ENCODE measurements at places on chromosomes 5 and 9.

- DNase-seq: no peak
Measured at GRCh38 chr5:153713943-153714342, 223.5 kb downstream of the GRIA1 start.

GRCh38 chr9:21744841-21745240 lies 57.6 kb upstream of the MTAP start:
- no peak for DNase-seq

DNA sequence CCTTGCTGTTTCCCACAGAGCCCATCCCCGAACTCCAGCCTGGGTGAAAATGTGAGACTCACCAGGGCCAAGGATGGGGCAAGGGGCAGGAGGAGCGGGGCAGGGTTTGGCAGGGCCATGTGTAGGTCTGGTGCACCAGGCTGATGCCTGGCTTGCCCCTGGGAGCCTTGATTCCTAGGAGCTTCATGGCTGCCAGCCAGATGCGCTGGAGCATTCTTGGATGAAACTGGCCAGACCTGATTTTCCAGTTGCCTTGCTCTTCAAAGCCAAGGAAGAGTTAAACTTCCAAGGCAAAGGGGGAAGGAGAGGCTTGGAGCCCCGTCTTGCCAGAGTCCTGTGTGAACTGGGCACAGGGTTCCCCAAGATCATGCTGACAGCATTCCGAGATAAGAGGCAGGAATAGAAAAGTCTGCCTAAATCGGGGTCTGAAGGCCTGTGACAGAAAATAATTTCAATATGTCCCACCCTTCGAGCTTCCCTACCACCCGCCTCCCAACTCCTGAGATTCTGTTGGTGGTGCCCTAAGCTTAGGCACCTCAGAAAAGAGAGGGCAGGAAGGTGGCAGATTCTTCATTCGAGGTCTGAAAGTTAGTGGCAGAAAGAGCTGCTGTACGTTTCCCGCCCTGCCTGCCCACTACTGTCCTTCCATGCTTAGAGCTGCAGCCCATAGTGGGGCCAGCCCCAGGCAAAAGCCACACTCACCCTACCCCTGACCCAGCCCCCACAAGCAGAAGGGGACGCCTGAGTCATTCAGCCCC lies 20.4 kb downstream of the FAT2 start:
- no peak for DNase-seq

DNA sequence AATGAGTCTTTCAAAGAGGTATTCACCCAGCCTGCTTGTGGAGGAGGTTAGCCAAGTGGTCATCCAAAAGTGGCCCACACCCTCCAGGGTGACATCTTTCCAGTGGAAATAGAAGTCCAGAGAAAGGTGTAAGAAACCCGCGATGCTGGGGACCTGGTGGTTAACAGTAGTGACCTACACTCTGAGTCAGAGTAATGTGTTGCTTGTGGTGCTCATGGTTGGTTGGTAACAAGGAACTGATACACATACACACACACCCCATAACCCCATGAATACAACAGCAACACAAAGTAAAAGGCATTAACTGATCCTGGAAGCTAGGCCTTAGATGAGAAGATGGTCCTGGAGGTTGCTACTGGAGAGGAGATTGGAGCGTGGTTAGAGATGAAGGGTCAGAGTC lies 26.9 kb downstream of the MRPS30 start:
- DNase-seq: no peak

- DNase-seq: no peak
Measured at GRCh38 chr9:69097923-69098593, 62.5 kb downstream of the FXN start.

DNA sequence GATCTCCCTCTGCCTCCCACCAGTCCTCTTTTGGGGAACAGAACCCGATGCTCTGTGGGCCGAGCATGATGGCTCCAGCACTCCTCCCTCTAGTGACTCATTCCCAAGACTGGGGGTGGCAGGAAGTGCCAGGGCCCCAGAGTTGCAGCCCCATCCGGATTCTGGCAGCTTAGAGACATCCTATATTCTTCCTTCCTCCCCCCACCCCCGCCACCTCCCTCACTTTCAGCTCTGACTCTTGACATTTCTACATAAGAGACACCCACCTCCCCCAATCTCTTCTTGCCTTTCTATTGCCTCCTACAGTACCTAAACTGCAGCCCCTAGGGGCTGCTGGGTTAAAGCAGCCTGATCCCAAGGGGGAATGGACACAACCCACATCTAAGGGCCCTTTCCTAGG lies 47.1 kb upstream of the MATR3 start:
- no peak for DNase-seq

DNA sequence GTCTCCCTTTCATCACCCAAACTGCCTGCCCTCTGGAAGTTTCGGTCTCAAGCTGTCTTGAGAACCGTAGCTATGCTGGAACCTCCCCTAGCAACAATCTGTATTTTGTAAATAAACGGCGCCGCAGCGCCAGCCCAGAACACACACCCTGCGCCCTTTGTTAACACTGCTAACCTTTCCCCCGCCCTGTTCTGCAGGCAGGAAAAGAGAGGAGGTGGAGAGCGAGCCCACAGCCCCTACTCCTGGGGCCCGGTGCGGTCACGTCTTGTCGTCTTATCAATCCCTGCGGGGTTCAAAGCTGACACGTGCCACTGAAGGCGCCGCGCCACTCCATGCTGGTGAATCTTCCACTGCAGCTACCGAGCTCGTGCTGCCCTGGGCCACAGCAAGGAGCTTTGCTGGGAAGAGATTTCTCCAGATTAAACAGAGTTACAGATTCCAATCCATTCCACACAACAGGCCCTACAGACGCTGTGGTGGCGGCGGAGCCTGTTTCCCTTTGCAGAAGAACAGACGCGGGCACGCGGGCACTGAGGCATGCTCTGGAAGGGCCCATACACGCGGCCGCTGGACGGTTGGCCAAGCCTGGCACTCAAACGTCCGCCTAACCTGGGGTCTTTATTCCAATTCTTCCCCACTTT lies 25.3 kb downstream of the ZDHHC11B start:
- DNase-seq: no peak

DNA sequence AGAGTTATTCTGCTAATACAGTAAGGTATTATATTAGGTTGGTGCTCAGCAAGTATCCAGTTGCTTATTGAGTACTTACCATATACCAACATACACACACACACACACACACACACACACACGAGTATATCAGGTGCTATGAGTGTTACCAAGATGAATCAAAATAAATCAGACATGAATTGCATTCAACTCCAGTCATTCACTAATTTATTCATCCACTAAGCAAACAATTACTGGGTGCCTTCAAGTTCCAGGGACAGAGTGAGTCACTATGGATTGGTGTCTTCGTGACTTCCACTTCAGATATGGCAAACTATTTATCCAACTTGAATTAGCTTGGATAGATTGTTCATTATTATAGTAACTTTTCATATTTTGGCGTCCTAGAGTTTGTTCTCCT lies 140.7 kb upstream of the SLC44A1 start:
- DNase-seq: no peak

GRCh38 chr9:128070874-128071273 lies 2.8 kb downstream of the SLC25A25 start:
- DNase-seq: no peak

DNA sequence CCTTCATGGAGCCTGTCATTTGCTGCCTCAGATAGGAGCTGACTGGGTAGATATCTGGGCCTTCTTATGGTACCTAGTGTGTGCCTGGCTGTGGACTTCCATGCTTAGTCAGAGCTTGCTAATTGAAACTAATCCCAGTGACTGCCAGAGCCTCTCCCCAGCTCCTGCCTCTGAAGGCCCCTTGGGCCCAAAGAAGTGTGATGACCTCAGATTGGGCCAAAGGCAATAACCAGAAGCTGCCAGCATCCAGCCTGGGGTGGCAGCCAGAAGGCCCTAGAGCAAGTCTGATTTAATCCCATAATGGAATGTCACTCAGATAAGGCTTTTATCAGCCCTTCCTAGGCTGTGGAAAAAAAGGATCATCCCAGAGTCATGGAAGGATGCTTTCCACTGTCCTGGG lies 17.1 kb upstream of the CDC23 start:
- peak; percentile 84 for DNase-seq

DNA sequence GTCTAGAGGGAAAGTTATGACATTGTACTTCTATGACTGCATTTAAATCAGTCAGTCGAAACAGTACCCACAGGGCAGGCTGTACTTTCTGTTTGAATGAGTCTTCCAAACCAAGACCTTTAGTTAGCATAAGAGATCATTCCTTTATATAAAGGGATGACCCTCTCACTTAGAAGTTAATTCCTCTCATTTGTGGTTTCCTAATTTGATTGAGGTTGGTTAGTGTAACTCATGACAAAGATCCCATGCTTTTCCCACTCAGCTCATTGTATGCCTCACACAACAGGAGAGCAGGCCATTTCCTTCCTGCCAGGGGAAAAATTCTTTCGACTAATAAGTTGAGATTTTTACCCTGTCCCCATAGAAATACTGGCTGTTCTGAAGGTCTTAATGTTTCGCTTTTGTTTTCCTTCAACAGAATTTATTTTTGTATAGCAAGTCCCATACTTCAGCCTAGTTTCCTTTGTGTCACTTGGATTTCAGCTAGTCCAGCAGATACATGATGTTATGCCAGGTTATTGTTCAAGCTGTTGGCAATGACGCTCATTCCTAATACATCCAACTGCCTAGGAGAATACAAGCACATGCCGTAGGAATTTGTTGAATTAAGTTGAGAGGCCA lies 500.7 kb downstream of the SPATA31D1 start:
- DNase-seq: no peak

- DNase-seq: no peak
Measured at GRCh38 chr5:30900367-30900766, 293.1 kb upstream of the CDH6 start.

GRCh38 chr9:16207161-16207560 lies 654.3 kb downstream of the CCDC171 start:
- DNase-seq: no peak

DNA sequence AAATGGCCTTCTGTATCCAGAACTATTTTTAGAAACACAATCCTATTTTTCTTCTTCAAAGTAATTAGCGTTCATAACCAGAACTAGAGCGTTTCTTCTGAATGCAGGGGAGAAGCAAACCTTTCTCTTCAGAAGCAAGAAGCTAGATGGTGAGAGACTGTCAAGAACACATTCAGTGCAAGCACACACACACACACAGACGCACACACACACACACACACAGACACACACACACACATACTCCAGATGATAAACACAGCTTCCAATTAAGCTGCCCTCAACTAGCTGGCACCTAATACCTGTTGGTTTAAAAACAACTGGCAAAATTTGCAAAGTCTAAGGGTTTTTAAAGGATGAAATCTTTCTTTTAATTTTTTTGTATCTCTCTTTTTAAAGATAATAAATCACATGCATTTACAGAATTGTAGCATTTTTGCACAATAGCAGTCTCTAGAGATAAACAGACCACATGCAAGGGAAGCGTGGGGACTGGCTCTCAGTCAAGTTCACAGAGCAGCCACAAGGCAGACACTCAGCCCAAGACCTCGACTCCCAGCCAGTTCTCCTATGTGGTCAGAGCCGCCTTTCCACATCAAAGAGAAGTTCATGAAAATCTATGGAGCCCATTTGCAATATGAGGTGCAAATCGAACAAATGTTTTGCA lies 138.5 kb downstream of the TTLL11 start:
- peak; percentile 82 for DNase-seq

- peak; percentile 54 for DNase-seq
Measured at GRCh38 chr9:80649001-80649420, 1040.3 kb downstream of the TLE1 start.

GRCh38 chr5:151238303-151238741 lies 14.4 kb upstream of the CCDC69 start:
- DNase-seq: no peak

GRCh38 chr9:4090491-4090890 lies 209.4 kb downstream of the GLIS3 start:
- no peak for DNase-seq

GRCh38 chr5:73913971-73914370 lies 288.0 kb downstream of the ARHGEF28 start:
- no peak for DNase-seq

DNA sequence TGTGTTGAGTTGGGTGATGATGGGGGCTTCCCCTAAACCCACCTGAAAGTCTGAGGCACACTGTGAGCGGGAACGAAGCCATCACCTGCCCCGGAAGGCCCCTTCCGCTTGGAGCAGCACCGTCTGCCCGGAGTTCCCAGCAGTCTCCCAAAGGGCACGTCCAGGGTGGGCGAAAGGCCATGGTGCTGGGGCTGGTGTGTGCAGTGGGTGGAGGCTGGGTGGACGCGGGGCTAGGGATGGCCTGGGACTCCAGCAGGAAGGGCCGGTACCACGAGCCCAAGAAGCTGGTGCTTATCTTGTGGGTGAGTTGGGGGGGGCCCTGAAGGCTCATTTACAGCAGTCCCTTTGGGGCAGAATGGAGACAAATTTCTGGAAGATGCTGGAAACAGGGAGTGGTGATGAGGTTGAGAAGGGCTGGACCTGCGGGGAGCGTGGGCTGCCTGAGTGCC lies 4.6 kb downstream of the FLT4 start:
- no peak for DNase-seq

DNA sequence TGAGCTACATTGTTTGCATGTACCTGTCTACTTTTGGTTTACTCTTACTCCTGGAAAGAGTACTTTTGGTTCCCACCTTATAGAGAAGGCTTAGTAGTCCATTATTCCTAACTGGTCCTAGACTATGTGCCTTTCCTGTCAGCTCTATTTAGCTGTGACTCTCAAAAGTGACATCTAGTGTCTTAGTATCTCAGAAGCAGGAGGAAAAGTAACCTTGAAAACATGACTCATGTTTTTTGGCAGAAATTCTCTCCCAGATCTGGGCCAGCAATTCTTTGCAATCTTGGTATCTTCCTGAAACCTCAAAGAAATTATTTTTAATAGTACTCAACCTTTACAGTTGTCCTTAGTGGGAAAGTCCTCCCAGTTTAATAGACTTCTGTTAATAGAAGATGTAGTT lies 691.7 kb upstream of the SEMA6A start:
- DNase-seq: peak; percentile 42

DNA sequence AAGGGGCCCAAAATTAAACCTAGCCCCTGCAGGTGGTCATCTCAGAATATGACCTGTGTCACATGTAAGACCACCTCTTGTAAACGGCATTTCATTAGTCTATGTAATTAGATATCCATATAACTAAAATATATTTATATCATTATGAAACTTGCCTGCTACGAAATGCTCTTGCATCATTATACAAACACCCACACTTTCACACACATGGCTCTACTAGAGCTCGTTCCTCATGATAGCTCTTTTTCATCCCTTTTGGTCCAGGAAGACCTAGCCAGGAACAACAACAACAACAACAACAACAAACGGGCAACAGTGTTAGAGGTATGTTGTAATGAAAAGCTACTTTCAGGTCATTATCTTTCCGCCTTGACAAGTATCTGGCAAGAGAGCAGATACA lies 58.6 kb downstream of the LHFPL2 start:
- no peak for DNase-seq

- DNase-seq: no peak
Measured at GRCh38 chr5:60820593-60821487, 23.2 kb downstream of the ELOVL7 start.

DNA sequence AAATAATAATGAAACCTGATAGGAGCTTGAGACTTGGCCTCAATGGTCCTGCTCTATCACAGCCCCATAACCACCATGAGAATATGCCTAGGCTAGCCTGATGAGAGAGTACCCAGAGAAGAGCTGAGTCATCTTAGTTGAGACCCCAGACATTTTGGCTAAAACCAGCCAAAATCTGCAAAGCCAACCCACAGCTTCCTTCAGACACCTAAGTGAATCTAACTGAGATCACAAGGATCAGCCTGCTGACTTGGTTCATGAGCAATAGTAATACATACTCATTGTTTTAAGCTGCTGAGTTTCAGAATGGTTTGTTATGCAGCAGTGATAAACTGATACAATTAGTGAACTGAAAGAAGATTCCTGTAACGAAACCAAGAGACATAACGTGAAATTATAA lies 473.7 kb upstream of the PTGER4 start:
- no peak for DNase-seq

- DNase-seq: no peak
Measured at GRCh38 chr9:1337169-1337568, 287.0 kb downstream of the DMRT2 start.

GRCh38 chr5:96885518-96886338 lies 9.4 kb downstream of the ERAP2 start:
- DNase-seq: no peak

All from adrenal gland (tissue), 19 donors.